Naive thymus-derived CD4-positive, alpha-beta T cell (primary cell): ENCODE measurements at places on chromosomes 13 and 19. TPM values are rescaled to one million over a fixed set of nuclear protein-coding genes. Genes with fewer than 3 reads are reported as not detected.

ZNF229 gene
- total RNA-seq: 0.45 TPM

KIR2DL3 gene
- total RNA-seq: not detected

GRCh38 chr13:111895896-111896821 is 170.8 kb upstream of the SOX1 start:
- H3K36me3 ChIP-seq: no peaks in the 10 kb centered on the region
- no peak overlapping the region for H3K4me3 ChIP-seq
- DNase-seq: no peak

GRCh38 chr19:1424192-1424955 is 13.8 kb upstream of the RPS15 start:
- peaks cover 95% of the 10 kb centered on the region for H3K36me3 ChIP-seq
- H3K4me1 ChIP-seq: no peaks in the 10 kb centered on the region
- H3K4me3 ChIP-seq: no peak overlapping the region
- no peak for DNase-seq

DNA sequence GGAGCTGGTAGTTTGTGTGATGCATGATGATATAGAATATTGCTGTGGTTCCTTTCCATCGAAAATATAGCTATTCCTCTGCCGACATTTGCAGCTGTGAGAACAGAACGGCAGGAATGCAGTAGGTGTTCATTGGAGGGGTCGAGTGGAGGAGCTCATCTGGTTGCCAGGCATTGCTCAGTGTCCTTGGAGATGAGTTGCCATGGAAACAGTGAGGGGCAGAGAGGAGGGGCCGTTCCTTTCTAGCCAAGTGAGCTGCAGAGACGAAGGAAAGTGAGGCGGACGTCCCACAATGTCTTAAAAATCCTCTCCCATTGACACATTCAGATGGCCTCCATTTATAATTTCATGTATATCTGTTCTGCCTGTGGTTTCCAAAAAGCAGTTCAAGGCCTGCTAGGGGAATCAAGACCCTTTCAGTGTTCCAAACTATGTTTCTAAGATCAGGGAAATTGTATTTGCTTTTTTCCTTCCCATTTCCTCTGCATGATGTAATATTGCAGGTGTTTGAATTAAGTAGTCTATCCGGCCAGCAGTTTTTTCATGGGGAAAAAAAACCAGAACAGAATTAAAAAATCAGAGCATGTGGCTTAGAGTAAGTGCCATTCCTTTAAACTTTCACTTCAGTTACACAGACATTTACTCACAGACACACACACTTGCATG is 41.2 kb upstream of the ZNF835 start:
- H3K4me1 ChIP-seq: no peaks in the 10 kb centered on the region
- DNase-seq: no peak
- H3K27ac ChIP-seq: no peak overlapping the region

DNA sequence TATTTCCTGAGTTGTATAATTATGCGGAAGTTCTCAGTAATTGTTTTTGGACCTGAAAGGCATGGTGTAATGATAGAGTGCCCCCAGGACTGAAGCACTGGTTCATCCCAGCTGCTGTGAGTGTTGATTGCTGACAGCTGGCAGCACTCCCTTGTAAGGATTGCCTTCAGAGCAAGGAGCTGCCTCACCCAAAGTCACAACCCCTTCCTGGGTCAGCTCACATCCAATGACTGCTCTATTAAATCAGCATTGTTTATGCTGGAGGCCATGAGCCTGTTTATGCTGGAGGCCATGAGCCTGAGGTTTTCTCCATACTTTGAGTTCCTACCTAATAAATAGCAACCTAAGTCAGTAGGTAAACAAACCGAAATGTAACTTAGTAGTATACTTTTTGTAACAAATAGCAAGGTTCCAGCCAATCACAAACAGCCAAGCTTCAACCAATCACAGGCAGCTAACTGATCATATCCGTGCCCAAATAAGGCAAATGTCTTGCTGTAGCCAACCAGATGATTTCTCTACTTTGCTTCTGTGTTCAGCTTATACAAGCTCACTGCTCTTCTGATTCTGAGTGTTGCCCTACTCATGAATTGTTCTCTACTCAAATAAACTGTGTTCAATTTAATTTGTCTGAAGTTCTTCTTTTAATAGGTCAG is 11.7 kb upstream of the SPACA6 start:
- H3K36me3 ChIP-seq: no peaks in the 10 kb centered on the region
- H3K27me3 ChIP-seq: no peaks in the 10 kb centered on the region
- DNase-seq: no peak
- no peak overlapping the region for H3K4me3 ChIP-seq

DNA sequence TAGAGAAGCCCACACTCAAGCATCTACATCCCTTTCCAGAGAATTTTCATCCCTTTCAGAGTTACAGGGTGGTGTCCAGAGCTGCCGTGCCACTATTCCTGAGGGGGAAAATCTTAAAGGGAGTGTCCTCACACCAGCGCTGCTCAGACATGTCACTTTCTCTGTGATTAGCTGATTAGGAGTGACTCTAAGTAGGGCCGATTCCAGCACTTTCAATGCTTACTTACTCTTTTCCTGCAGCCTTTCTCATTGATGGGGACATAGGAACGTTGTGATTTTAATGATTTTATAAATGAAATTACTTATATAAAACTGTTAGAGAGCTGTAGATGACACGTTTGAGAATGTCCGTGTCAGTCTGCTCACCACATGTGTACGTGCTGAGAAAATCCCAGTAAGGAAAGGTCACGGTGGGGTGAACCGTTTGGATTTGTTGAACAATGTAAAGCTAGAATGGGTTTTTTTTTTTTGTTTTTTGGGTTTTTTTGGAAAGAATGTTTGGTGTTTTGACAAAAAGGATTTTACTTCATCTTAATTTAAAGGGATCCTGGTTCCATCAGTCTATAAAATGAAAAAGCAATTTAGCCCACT is 56.6 kb upstream of the SPATA13 start:
- H3K36me3 ChIP-seq: no peaks in the 10 kb centered on the region
- H3K27me3 ChIP-seq: no peaks in the 10 kb centered on the region
- H3K27ac ChIP-seq: no peak overlapping the region
- no peaks in the 10 kb centered on the region for H3K4me1 ChIP-seq
- DNase-seq: no peak
- H3K4me3 ChIP-seq: no peak overlapping the region

DNA sequence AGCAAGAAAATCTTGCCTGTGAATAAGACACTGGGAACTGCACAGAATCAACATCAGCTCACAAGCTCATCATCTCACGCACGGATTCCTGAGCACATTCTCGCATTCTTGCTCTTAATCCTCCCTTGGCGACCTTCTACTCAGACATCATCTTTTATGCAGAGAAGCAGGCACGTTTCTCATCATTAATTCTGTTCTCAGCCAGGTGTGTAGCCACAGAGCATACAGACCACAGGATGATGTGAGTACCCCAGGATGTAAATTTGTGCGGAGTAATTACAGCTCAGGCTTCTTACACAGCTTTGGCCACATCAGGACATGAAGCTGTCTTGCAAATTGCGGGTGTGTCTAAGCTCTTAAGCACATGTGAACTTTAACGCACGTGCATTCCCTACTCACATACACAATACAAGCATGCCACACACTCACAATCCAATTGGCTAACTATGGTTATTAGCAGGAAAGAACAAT is 36.5 kb upstream of the SACS start:
- no peak for DNase-seq
- H3K36me3 ChIP-seq: no peaks in the 10 kb centered on the region
- H3K27ac ChIP-seq: no peak overlapping the region
- no peaks in the 10 kb centered on the region for H3K27me3 ChIP-seq
- peaks cover 4% of the 10 kb centered on the region for H3K4me1 ChIP-seq

GRCh38 chr19:35963514-35963913 is 27.3 kb downstream of the LRFN3 start:
- H3K27ac ChIP-seq: no peak overlapping the region
- H3K27me3 ChIP-seq: no peaks in the 10 kb centered on the region
- DNase-seq: peak; percentile 26
- H3K4me1 ChIP-seq: peaks cover 10% of the 10 kb centered on the region
